Tongue (tissue), 3 donors: ENCODE measurements at places on chromosomes 7 and 10. TPM values are rescaled to one million over a fixed set of nuclear protein-coding genes. Genes with fewer than 3 reads are reported as not detected.

The BTBD16 gene
- total RNA-seq: 0.41 TPM

The CDNF gene
- 4.8 TPM for total RNA-seq

The UPK3B gene
- 2.2 TPM for total RNA-seq

The CPA2 gene
- total RNA-seq: not detected

The CNNM1 gene
- 0.92 TPM for total RNA-seq

The PLAU gene
- 37.8 TPM for total RNA-seq
